ENCODE measurements at places on chromosomes 2 and 18.

DNA sequence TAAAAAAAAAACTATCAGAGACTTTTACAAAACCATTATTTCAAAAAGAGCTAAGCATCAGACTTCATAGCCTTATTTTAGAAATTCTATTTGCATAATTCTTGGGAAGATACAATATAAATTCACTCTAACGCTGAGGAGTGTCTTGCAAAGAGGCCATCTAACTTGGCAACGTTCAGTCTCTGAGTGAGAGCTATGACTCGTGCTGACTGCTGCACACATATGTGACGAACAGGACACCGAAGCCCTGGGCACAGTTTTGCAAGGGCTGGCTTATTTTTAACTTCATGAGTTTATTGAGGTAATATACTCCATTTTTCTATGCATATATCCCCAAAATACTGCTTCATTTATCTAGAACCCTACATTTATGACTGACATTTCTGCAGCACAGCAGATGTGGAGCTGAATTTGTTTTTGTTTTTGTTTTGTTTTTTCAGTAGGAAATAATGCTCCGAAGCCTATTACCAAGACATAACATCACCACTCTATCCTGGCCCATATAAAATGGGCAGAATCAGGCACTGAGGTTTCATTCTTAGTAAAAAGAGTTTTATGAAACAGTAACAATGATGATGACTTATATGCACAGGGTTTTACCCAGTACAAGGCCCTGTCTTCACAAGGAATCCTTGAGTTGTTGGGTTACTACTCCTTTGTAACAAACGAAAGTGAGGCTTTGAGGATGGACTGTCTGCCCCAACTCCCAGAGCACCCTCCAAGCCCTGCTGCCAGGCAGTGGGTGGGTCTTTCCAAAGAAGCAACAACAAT, 68.3 kb downstream of the CRACDL start:
- peak; percentile 9 for DNase-seq

DNA sequence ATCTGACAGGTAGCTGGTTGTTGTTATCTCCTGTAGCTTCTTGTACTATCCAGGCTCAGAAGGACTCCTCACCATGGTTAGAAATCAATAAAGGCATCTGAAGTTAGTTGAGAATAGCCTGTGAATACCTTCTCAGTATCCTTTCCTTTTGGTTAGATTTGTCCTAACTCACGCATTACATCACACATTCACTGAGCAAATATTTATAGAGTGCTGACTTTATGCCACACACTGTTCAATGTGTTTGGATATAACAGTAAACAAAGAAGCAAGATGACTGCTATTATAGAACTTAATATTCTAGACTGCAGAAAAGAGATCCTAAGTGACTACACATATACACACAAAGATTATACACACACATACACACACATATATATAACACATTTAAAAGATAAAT, 889.9 kb upstream of the CHAC2 start:
- no peak for DNase-seq

DNA sequence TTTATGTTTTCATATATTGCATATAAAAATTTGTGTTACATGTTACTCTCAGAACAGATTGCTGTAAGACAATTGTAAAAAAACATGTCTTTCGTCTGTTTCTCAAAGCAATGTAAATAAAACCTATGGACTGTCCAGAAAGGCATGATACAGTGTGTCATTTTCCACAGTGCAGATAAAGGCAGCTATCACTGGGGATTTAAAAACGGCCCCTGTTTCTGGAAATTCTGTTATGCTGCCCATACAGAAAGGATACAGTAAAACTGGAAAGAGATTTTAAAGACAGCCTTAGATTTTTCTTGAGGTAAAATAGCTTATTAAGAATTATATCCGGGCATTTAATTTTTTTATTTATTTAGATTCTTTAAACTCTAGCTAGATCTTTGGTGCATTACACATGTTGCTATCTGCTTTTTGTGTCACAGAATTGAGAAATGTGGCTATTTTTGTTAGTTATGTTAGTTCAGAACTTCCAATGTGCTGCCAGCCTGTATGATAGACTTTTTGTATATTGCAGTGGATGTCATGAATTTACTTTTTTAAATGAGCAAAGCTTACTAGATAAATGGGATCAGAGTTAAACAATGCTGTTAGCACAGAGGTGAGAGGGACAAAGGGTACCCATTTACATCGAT, 859 bp upstream of the INO80D start:
- DNase-seq, result peak; percentile 29

DNA sequence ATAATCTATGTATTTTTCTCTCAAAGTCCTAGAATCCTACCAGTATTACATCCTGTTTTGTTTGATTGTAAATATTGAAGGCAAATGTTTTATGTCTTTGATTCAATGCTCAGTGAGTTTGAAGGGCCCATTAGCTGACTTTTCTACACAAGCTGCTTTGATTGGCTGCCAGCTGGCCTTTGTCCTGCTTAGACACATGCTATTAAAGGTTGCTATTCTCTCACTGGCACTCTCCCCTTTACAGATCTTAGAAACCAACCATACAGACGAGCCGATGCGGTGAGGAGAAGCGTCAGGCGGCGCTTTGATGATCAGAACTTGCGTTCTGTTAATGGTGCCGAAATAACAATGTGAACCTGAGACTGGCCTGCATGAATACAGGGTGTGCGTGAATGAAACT, 69.7 kb downstream of the PRPF40A start:
- DNase-seq, result peak; percentile 49

GRCh38 chr2:12061286-12062052, 315.0 kb downstream of the LPIN1 start:
- no peak for DNase-seq

- DNase-seq, result no peak
Observed at GRCh38 chr2:219962801-219963200, 335.4 kb downstream of the SLC4A3 start.

- DNase-seq, result no peak
Observed at GRCh38 chr2:86284987-86285386, 52.4 kb downstream of the REEP1 start.

GRCh38 chr2:231554748-231555545, 24.7 kb upstream of the NMUR1 start:
- DNase-seq, result peak; percentile 81

- peak; percentile 71 for DNase-seq
Observed at GRCh38 chr2:158967731-158968395, 577 bp upstream of the TANC1 start.

GRCh38 chr2:84830095-84830494, 50.8 kb downstream of the TRABD2A start:
- DNase-seq, result no peak

- peak; percentile 20 for DNase-seq
Observed at GRCh38 chr2:58923869-58924268, 682.7 kb upstream of the FANCL start.

- DNase-seq, result peak; percentile 56
Observed at GRCh38 chr2:191481305-191482070, 196.4 kb upstream of the NABP1 start.

GRCh38 chr18:52277785-52278184, 62.2 kb upstream of the DCC start:
- no peak for DNase-seq
